ENCODE measurements at places on chromosomes 3 and 15. TPM values are rescaled to one million over a fixed set of nuclear protein-coding genes. Genes with fewer than 3 reads are reported as not detected.

GCNT3 gene
- not detected for total RNA-seq

GRCh38 chr3:102484363-102484762 is 49.5 kb downstream of the ZPLD1 start:
- no peak for DNase-seq

ZNF717 gene
- 9.7 TPM for total RNA-seq

DNA sequence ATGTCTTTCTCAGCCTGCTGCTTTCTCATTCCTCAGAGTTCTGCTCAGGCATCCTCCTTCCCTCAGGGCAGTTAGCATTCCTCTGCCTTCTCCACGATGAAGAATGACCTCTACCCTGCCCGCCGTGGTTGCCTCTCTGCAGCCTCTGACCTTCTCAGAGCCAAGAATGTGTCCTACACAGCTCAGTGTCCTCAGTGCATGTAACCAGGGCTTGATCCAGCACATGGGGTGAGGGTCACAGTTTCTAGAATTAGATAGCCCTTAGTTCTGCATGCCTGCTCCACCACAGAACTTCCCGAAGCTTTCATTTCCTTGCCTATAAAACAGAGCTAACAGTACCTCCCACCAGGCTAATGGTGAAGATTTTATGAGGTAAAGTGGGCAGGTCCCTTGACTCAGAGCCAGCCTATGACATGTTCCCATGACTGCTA is 182.1 kb downstream of the CLSTN2 start:
- no peak for DNase-seq

- no peak for DNase-seq
Observed at GRCh38 chr15:85934691-85935090, 140.0 kb upstream of the KLHL25 start.

GRCh38 chr3:32340039-32340438 is 51.6 kb upstream of the CMTM7 start:
- peak; percentile 72 for DNase-seq

GRCh38 chr3:169399068-169399467 is 264.4 kb downstream of the MECOM start:
- DNase-seq = no peak

DNA sequence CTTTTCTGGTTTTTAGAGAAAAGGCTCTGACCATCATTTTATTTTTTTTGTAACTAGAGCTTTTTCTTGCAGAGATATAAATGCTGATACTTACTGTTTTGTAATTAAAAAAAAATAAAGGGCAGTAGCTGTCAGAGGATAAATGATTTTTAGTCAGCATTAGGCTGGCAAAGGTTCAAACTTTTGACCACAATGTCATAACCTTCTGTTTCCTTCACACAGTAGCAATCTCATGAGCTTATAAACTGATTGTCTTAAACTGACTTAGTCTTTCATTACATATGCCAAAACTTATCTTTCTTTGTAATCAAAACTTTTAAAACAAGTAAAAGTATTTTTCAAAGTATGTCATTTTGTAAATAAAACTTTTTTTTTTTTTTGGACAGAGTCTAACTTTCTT is 841.9 kb downstream of the OTOL1 start:
- DNase-seq = peak; percentile 24

- no peak for DNase-seq
Observed at GRCh38 chr3:27138562-27138961, 230.6 kb downstream of the NEK10 start.

- DNase-seq = no peak
Observed at GRCh38 chr3:104561324-104561723, 805.4 kb upstream of the ALCAM start.

TEX55 gene
- total RNA-seq = not detected

GRCh38 chr3:46934498-46935167 is 41.9 kb downstream of the CCDC12 start:
- peak; percentile 32 for DNase-seq

SEMA3F gene
- 79.4 TPM for total RNA-seq

DNA sequence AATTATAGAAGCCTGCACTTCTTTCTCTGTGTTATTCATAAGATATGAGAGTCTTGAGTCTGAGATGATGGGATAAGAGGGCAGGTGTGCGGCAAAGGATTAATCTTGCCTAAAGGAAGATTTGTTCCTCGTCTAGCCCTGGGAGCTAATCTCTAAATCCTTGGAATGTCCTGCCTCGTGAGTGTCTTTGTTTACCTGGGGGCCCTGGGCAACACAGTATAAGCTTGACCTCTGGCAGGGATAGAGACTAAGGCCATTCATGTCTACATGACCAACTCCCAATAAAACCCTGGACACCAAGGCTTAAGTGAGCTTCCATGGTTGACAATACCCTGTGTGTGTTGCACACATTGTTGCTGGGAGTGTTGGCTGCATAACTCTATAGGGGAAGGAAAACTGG is 3.2 kb upstream of the AGBL1 start:
- no peak for DNase-seq

Measured in dermis blood vessel endothelial cell (primary cell).